NCI-H1930 (cell line): ENCODE measurements at places on chromosomes 6 and 20.

DNA sequence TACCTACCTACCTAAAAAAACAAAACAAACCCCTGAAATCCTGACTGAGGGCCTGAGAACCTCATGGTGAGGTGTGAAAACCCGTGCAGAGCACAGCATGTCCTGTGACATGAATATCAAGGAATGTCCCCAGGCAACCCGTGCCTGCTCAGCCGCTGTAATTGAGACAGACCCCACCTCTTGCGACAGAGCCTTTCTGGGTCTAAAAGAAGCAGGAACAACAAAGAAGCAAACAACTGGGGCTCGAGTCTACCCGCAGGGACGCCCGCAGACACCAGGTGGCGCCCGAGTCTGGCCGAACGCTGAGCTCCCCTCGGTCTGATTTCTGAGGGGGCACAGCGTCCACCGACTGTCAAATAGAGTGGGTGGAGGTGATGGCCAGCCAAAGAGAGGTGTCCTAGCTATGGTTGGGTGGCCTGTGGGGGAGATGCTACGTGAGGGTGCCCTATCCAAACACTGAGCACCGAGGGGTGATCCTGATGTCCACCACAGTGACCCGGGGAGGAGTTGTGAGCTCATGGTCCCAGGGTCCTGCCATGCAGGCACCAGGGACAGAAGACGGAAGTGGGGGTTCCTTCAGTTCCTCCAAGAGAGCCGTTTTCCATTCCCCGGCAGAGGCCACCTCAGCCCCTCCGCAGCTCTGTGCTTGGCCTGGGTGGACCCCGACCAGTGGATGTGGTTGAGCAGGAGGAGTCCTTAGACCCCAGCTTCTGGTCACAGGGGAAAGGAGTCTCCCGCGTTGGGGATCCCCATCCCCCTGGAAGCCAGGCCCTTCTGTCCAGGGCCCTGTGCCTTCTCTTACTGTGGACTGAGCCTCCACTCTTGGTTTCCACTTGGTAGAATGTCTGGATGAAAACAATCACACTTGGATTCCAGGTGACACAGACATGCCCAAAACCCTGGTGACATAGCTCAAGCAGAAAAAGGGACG is 268.2 kb downstream of the CDC5L start:
- no peak for DNase-seq

DNA sequence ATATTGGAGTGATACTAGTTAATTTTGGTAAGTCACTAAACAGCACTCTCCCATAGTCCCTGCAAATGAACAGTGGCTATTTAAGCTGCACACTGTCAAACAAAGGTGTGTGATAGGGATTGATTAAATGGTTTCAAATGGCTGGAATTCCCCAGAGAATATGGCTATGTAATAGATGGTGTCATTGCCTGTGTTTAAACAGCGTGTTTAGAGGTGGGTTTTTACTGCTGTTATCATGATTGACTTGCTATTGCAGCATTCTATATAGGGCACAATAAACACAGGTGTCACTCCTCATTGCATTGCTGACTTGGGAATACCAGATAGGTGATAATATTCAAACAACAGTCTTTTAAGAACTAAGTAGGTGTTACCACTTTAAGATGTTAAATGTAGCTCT is 171.7 kb upstream of the MAN1A1 start:
- peak; percentile 86 for DNase-seq

- no peak for DNase-seq
These were observed 194.9 kb downstream of the KIF6 start for GRCh38 chr6:39530201-39530759.

GRCh38 chr6:17932330-17932852 is 55.0 kb downstream of the KIF13A start:
- DNase-seq: no peak

DNA sequence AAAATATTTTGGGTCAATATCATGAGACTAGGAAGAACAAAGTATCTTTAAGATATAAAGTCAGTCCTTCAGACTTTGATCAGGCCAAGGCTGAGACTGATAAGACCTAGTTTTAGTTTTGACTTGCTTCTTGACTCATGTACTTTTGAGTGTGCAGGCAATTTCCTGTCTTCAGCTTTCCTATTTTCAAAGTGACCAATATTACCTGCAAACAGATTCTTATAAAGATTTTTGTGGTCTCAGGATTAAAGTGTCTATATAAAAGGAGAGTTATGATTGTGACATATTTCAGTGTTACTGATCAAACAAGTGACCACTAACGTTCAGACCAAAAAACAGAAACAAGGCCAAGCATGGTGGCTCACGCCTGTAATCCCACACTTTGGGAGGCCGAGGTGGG is 36.0 kb upstream of the AKIRIN2 start:
- no peak for DNase-seq

DNA sequence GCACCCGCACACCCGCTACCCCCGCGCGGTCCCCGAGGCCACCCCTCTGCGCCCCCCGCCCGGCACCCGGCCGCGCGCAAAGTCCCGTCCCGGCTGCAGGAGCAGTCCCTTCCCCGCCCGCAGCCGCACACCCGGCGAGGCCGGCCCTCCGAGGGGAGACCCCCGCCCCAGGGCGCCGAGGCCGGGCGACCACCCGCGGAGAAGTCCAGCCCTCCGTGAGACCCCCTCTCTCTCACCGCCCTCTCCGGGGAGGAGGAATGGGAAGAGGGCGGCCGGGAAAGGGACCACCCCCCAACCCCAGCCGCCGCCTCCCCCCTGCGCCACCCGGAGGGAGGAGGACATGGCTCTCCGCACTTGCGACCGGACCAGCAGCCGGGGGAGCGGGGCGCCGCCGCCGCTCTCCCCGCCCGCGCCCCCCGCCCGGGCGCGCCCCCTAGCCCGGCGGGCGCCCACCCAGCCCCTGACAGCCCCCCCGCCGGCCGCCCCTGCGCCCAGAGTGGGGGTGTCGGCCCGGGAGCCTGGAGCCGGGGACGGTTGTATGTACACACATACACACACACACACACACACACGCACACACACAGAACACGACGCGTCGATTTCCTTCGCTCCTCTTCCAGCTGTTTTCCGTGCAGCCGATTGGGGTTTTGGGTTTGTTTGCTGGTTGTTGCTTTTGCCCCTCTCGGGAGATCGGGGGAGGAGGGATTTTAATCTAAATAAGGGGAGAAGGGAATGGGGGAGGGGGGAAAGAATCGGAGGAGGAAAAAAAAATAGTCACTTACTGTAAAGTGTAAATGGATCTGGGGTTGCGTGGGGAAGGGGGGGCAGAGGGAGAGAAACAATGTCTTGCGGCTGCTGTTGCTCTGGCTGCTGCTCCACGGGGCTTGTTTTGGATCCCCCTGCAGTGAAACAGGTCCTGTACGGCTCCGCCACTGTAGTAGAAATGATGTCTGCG is at the start of gene ATXN1:
Gene ATXN1, minus strand, starts transcription at position 945 of the 955 bp plus-strand sequence.
- peak; percentile 27 for DNase-seq

- DNase-seq: no peak
These were observed 120.2 kb upstream of the BEND3 start for GRCh38 chr6:107235511-107235910.

GRCh38 chr6:65786815-65787214 is 79.8 kb upstream of the EYS start:
- no peak for DNase-seq

DNA sequence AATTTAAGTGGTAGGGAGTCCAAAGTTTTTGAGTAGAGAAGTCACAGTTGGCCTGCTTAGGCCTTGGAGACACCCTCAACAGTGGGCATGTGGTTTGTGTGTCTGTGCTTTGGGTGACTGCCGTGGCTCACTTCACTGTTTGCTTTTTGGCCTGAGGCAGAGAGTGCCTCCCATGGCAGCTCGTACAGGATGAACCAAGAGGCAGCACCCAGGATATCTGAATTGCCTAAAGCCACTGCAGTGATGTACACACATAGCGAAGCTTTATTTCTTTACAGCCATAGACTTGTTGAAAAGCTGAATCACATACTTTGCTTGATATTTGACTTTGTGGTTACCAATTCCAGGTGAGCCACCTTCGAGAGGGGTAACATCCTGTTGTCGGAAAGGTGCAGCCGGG is 21.6 kb downstream of the RREB1 start:
- DNase-seq: no peak

GRCh38 chr6:143766185-143766553 is 77.0 kb upstream of the LTV1 start:
- DNase-seq: no peak

DNA sequence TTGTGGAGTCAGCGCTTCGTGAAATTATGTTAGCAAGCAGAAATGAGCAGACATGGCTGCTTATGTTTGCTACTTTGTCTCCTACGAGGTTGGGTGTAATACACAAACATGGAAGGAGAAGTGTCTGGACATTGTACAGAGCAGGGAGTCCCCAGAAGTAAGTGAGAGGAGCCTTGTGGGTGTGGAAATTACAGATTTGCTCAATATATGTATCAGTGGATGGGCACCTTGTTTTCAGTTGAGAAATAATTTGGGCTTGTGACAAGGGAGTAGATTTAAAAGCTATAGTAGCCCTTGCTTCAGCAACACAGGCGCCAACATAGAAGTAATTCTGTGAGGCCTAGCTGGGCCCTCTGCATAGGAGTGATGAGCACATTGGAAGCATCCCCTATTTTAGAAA is 49.2 kb downstream of the HECA start:
- DNase-seq: no peak

DNA sequence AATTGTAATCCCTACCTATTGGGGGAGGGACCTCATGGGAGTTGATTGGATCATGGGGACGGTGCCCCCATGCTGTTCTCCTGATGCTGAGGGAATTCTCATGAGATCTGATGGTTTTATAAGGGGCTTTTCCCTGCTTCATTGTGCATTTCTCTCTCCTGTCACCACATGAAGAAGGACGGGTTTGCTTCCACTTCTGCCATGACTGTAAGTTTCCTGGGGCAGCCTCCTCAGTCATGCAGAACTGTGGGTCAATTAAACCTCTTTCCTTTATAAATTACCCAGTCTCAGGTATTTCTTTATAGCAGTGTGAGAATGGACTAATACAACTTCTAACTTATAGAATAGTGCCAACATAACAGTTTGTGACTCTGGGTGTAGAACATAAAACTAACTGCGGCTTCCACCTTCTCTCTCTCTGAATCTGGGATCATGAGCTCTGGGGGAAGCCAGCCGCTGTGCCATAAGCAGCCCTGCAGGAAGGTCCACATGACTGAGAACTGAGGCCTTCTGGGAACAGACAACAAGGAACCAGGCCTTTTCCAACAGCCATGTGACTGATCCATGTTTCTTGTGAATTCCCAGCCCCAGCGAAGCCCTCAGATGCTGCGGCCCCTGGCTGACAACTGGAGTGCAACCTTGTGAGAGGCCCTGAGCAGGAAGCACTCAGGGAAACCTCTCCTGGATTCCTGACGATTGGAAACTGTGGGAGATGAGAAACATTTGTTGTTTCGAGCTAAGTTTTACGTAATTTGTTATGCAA is 3.4 kb upstream of the HLA-A start:
- DNase-seq: no peak

GRCh38 chr20:3273371-3273770 is 34.4 kb upstream of the SLC4A11 start:
- no peak for DNase-seq

GRCh38 chr20:43969501-43970182 is 55.0 kb downstream of the TOX2 start:
- DNase-seq: no peak

GRCh38 chr6:4803343-4803744 is 27.1 kb downstream of the CDYL start:
- DNase-seq: no peak

DNA sequence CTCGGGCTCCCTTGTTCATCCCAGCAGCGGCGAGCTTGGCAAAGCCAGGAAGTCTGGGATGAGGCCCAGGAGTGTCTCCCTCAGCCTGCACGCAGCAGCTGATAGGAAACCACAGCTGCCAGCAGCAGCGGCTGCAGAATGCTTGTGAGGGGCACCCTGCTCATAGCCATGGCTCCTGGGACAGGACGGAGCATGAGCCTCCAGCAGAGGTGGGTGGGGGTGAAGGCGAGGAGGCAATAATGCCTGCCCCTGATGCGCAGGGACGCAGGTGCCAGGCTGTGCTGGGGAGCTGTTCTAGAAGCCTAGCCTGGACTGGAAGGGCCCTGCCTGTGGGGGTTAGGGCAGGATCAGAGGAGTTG is 157.9 kb downstream of the CD83 start:
- DNase-seq: no peak

GRCh38 chr20:32638848-32639247 is 34.9 kb downstream of the C20orf203 start:
- DNase-seq: no peak

DNA sequence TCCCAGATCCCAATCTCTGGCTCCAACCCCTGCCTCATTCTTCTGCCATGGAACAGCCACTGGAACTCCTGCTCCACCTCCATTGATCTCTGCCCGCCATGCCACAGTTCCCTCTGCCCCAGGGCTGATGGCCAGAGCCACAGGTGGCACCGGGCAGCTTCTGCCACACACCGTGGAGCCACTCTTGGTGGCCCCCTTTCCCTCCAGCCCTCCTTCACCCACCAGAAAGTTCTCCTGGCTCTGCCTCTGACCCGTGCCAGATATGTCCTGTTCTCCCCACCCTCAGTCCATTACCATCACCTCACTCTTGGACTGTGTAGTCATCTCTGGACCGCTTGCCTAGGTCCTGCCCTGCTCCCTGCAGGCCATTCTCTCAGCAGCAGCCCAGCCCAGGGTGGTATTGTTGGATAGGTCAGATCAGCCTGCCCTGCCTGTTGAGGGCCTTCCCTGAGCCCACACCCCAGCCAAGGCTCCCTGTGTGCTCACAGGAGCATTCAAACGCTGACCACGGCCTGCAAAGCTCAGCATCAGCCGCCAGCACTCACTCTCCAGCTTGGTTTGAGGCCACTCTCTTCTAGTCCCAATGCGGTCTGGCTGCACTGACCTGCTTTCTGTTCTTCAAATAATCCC is 16.8 kb upstream of the SYNDIG1 start:
- DNase-seq: no peak

DNA sequence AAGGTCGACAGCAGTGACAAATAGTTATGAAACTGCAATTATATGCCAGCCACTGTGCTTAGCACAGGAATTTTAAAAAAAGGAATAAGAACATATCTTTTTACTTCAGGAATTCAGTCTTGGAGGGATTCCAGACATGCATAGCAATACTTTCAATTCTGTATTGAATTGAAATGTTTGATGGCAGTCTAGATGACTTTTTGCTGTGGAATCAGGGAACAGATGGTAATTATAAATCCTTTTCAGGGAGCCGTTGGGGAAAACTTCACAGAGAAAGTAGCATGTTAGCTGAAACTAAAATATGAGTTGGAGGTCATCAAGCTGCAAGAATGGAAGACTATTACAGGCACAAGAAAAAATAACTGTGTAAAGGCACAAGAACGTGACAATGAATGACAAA is 74.8 kb downstream of the IMPG1 start:
- no peak for DNase-seq

DNA sequence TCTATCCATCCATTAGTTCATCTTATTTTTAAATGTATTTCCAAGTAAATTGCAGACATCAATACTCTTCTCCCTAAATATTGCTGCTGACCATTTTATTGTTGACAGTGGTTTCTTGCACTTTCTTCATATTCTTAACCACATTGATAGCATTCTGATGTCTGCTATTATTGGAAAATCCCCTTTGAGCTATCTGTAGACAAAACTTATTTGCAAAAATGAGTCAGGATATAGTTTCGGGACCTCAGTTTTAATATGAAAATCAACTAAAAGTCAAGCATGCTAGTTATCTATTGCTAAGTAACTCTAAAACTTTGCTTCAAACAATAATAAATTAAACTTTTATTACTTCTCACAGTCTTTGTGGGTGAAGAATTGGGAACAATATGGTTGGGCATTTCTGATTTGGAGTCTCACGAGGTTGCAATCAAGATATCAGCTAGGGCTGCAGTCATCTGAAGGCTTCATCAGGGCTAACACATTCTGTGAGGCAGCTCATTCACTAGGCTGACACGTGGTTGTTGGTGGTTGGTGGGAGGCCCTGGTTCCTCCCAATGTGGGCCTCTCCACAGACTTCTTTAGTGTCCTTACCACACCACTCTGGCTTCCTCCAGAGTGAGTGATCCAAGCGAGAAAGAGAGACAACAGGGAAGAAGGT is 32.7 kb downstream of the CD109 start:
- no peak for DNase-seq
